ENCODE measurements at places on chromosomes 11 and 22.

GRCh38 chr11:43639224-43639623 lies 41.3 kb upstream of the HSD17B12 start:
- DNase-seq: no peak

GRCh38 chr11:85595285-85595884 lies 31.8 kb downstream of the DLG2 start:
- no peak for DNase-seq

DNA sequence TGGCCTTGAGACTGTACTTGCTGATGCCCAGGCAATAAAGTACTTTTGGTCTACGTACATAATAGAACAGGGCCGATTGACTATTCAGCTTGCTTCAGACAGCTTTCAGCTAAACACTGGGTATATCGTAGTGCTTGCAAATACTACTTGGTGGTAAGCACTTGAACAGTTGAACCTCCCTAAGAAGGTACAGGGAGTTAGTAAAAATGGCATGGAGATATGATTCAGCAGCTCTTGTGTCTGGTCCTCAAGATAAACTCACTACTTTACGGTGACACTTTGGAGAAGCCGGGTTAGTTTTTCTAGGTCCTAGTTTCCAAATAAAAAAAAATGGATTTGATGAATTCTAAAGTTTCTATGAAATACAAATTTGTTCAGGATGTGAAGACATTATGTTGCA lies 7.3 kb downstream of the CCDC117 start:
- no peak for DNase-seq

- no peak for DNase-seq
Measured at GRCh38 chr11:64718780-64719124, 4.2 kb downstream of the NRXN2 start.

DNA sequence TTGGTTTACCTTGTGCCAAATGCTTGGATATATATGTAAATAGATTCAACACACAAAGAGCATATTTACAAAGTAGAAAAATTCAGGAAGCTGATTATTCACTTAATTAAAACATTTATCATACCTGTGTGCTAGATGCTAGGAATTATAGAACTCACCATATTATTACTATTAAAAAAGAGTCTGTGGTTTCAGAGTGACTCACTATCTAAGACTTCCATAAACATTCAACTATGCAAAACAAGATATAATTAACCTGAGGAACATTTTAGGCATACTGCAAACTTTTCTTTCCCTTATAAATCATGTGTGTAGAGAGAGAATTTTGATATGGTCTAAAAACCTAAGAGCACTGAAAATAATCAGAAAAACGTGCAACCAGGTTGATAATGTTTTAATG lies 27.3 kb downstream of the CTSC start:
- DNase-seq: no peak

DNA sequence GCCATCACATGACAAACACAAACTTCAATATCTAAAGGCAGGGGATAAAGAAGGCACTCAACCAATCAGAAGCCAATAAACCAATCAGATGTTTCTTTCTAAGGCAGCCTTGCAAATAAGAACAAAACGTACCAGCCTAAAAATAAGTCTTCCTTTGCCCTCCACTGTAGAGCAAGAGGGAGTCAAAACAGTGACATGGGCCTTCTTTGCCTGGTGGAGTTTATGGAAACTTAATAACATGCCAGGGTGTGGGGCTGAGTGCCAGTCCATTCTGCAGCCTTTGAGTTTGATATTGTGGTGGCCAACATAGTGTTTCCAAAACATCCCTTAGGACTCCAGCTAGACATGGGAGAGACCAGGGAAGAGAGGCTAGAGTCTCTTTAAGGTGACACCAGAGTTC lies 126.1 kb upstream of the NECTIN1 start:
- DNase-seq: no peak

DNA sequence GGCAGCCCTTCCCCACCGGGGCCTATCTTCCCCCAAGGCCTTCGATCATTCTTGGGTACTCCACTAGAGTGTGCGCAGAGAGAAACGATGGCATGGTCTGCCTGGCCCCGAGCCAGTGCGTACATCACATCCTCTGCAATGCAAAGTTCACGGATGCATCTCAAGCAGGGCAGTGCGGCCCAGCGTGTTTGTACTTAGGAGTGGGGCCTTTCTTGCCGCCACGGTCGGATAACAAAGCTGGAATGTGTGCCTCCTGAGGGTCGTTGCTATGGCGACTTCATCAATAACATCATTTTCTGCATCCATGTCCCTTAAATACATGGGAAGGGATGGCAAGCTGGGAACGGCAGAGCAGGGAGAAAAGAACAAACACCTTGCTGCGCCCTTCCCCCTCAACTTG lies 73.9 kb downstream of the SCUBE1 start:
- no peak for DNase-seq

DNA sequence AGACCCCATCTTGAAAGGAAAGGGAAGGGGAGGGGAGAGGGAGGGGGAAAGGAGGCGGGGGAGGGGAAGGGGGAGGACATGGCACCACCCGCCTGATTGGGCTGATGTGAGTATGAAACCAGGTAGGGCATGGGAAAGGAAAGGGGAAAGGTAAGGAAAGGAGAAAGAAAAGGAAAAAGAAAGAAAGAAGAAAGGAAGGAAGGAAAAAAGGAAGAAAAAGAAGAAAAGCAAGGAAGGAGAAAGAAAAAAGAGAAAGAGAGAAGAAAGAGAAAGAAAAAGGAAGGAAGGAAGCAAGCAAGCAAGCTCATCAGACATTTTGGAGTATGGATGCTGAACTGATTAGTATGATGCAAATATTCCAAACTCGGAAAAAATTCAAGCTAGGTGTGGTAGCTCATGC lies 36.0 kb upstream of the TFIP11 start:
- no peak for DNase-seq

DNA sequence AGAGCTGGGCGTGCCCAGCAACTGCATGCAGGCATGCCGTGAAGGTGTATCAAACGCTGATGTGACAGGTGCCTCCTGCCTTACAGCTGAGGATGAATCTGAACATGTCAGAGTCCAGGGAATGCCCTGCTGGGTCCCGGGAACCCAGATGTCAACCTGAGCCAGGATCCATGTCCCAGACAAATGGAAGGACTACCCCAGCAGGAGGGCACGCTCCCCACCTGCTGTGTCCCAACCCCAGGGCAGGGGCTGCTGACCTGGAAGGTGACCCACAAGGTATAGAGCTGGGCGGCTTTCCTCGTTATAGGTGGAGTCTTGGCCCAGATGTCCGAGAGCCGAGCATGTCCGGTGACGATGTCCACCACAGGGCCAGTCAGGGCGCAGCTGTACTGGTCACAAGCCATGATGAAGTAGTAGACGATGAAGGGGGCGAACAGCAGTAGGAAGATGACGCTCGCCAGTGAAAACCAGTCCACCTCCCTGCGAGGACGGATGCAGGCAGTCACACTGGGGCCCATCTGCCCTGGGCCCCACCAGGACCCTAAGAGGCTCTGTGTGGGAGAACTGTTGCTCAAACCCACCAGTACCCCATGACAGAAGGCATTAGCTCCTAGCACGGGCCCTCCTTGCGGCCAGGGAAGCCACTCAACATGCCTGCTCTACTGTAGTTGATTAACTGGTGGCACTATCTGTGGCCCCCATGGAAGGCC lies 4.3 kb downstream of the DHCR7 start:
- DNase-seq: no peak

DNA sequence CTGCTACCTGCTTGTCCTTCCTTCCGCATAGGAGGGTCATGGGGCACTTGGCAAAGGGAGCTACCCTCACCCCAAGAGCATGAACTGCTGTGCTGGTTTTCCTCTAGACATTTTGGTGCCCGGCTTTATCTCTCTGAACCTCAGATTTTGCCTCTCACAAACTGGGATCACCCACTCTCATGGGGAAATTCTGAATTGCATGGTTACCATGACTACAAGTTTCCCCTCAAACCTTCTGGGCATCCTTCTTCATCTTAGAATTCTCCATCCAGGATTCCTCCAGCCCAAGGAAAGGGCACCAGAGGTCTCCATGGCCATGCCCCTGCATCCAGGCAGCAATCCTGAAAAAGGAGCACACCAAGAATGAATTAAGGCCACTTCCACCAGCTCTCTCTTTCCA lies 180.1 kb upstream of the NECTIN1 start:
- DNase-seq: no peak

- DNase-seq: no peak
Measured at GRCh38 chr11:116388146-116388545, 384.6 kb downstream of the BUD13 start.

- no peak for DNase-seq
Measured at GRCh38 chr11:76613901-76614300, 56.6 kb downstream of the LRRC32 start.

GRCh38 chr11:25730230-25730629 lies 601.7 kb upstream of the ANO3 start:
- DNase-seq: no peak

DNA sequence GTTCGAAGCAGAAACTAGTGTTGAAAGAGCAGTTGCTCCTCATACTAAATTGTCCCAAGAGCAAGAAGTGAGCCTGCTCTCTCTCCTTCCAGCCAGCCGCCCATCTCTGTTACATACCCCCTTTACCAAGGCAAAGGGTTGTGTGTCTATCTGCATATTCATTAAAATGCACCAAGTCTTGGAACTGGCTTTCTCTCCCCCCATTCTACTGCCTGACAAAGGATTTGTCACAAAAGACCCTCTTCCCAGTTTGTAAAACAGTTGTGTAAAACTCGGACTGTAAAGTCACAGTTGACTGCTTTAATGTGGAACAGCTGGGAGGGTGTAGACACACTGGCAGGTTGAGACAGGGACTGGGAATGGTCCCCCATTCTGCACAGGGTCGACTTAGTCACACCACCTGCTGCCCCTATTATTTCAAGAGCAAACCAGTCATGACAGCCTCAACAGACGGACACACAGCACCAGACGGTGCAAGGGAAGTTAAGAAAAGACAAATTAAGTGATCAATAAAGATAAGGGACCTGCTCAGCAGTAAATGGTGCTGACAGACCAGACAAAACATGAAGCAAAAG lies 60.0 kb upstream of the HTATIP2 start:
- DNase-seq: no peak

DNA sequence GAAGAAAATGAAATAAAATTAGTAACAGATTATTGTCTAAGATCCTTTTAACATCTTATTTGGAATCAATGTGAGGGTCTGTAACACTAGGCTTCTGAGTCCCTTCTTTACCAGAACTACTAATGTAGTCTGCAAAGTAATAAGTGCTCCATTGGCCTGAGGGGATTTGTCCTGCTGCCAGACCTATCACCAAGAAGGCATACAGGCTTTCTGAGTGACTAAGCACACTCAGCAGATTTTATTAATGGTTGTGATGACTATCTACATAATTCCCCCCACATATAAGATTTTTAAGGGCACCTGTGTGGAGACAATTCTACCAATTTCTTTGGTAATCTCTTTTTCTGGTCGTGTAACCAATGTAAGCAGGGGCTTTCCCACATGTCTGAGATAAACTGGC lies 365.0 kb upstream of the FAT3 start:
- no peak for DNase-seq

DNA sequence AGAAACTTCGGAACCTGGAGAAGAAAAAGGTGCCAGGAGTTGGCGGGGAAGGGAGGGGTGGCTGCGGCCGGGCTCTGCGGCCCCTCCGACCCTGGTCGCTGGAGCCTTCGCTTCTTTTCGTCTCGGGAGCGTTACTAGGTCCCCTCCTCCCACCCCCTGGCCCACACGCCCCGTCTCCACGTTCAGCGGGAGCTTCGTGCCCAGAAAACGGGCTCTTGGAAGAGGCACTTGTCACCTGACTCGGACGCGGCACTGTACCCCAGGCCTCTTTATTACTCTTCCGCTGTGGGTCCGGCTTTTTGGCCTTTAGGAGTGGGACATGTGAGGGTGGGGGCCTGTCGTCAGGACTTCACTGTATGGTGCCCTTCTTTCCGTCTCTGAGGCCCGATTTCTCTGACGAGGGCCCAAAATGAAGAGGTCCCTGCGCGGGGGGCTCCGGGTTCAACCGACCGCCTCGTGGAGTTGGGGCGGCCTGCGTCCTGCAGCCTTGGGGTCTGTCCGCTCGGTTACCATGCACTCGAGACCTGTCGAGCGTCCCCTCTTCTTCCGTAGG lies 1.2 kb downstream of the CAPRIN1 start:
- peak; percentile 40 for DNase-seq

DNA sequence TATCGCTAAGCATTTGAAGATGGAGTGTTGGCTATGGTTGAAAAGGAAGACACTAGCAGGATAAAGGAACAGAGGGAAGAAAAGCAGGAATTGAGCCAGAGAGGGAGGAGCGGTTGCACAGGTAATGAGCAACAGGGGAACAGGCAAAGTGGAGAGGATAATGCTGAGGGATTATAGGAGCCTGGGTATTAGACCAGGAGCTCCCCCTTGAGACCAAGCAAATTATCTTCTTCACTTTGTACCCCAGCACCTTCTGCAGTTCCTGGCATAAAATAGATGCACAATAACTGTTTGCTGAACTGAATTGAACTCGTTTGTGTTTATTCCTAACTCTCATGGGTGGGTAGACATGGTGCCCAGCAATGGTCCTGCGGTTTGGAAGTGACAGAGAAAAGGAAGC lies 54.6 kb upstream of the OR5P2 start:
- DNase-seq: no peak

All from CD8-positive, alpha-beta T cell (primary cell).